ENCODE measurements at places on chromosomes 6 and 20. TPM values are rescaled to one million over a fixed set of nuclear protein-coding genes. Genes with fewer than 3 reads are reported as not detected.

GRCh38 chr6:77620278-77620882, 32.5 kb upstream of the MEI4 start:
- no peak for DNase-seq

GRCh38 chr6:75268988-75269354, 15.6 kb downstream of the TMEM30A start:
- DNase-seq, result no peak

GRCh38 chr20:18853946-18854646, 40.5 kb downstream of the SCP2D1 start:
- DNase-seq, result no peak

The ETV7 gene
- not detected for polyA plus RNA-seq

DNA sequence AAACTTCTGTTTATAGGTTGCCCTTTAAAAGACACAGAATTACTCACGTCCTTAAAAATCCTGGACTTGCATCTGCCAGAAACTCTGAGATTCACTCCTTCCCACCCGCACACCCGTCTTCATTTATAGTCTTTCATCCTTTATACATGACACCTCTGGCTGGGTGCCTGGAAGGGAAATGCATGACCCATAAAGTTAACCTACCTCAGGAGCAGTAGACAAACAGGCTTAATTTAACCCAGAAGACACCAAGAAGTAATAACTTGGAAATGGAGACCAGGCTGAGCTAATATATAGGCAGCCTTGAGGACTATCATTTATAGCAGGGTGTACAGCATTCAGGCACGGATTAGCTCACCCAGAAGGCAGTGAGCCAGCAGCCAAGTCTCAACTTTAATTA, 429.0 kb upstream of the NRSN1 start:
- peak; percentile 51 for DNase-seq

DNA sequence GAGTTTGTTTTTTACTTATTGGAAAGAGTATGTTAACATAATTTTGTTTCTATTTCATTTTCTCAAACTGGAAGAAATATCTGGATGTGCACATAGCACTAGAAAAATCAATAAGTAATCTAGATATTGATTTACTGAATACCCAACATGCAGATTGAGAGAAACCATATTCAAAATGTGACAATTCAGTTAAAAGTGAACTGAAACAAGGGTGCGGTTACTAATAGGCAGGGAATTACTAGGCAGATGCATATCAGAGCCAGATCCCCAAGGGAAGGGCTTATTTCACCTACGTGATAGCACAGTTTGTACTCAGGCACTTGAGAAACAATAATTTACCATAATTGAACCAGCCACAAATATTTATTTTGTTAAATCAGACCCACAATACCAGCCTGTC, 493.1 kb upstream of the FLRT3 start:
- no peak for DNase-seq

The NOTCH4 gene
- 16.7 TPM for polyA plus RNA-seq

The TMEM170B gene
- 4.5 TPM for polyA plus RNA-seq

- DNase-seq, result no peak
Observed at GRCh38 chr6:63672582-63673129, 37.1 kb downstream of the PHF3 start.

GRCh38 chr6:133834472-133835170, 54.3 kb upstream of the TCF21 start:
- no peak for DNase-seq

The SCRT2 gene
- not detected for polyA plus RNA-seq

The KCNB1 gene
- polyA plus RNA-seq, result 8.8 TPM

GRCh38 chr6:161394437-161394836, 120.6 kb upstream of the AGPAT4 start:
- no peak for DNase-seq

GRCh38 chr6:56541030-56541600, 101.6 kb downstream of the DST start:
- peak; percentile 72 for DNase-seq

The AIF1 gene
- polyA plus RNA-seq, result 23.1 TPM

DNA sequence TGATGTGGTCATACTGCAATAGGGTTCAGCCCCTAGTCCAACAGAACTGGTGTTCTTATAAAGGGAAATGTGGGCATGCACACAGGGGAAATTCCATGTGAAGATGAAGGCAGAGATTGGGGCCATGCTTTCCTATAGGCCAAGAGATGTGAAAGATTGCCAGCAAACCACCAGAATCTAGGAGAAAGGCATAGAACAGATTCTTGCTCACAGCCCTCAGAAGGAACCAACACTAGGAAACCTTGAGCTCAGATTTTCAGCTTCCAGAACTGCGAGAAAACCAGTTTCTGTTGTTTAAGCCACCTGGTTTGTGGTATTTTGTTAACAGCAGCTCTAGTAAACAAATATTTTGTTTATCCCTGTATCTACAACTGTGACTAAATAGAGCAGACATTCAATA, 197.6 kb upstream of the CITED2 start:
- no peak for DNase-seq

DNA sequence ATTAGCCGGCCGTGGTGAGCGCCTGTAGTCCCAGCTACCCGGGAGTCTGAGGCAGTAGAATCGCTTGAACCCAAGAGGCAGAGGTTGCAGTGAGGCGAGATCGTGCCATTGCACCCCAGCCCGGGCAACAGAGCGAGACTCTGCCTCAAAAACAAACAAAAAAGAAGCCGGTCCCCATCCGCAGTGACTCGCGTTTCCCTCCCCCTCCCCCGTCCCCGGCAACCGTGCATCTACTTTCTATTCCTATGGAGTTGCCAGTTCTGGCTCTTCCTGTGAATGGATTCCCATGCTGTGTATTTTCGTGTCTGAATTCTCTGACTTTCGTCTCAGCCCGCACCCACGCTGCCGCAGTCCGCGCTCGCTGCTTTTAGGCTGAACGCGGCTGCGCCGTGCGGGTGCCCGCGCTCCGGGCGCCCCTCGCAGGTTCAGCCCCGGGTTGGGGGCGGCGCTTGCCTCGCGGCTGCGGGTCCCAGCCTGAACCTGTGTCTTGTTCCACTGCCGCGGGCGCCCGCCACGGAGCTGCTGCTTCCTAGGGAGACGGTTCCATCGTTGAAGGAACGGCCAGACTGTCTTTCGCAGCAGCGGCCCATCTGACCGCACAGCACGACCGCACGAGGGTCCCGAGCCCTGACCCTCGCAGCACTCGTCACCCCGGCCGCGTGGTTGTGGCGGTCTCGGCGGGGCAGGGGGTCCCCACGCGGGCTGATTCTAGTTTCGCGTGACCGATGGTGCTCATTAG, 1.1 kb upstream of the MRGBP start:
- DNase-seq, result no peak

DNA sequence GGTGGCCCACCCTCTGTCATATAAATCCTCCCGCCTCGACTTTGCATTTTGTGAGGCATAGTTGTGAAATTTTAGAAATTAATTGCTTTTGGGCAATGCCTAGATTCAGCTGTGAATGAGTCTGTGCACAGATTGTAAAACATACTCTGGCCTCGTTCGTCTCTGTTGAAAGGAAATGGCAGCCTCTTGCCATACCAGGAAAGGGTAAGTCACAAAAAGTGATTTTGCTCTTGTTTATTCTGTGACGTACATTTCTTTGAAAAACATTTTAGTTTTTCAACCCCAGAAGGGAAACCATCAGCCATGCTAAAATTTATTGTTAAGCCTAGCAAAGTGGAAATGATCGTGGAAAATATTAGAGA, 15.3 kb upstream of the EXOC2 start:
- no peak for DNase-seq

DNA sequence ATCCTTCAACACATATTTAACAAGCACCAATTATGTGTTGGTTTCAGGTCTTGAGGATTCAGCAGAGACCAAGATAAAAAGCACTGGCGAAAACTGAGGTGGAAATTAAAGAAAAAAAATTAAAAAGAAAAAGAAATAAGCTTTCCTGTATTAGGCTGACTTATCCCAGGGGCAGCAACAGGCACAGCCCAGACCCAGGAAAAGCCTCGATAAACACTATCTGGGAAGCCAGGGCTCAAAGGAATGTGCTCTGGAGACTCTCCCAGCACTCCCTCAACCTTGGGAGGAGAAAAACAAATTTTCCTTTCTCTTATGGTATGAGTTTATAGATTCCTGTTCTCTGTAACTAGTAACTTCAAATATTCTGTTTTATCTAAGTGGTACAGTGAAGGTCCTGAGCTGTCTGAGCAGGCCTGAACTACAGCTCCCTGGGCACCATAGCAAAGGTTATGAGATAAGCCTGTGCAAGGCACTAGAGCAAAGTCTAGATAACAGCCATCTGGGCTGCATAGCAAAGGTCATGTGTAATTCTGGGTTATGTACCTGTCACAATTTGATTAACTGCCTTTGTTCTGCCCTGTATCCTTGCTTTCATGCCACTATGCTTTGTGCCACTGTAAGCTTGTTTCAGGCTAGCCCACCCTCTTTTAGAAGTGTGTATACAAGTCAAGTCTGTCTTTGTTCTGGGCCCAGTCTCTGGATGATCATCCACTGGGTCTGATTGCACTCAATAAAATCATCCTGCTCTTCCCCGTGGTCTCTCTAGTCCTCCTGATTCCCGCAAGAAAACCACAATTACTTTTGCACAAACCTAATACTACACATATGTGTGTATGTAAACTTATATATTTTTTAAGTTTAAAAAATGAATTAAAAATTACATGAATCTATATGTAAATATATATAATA, 54.0 kb downstream of the IL22RA2 start:
- no peak for DNase-seq

DNA sequence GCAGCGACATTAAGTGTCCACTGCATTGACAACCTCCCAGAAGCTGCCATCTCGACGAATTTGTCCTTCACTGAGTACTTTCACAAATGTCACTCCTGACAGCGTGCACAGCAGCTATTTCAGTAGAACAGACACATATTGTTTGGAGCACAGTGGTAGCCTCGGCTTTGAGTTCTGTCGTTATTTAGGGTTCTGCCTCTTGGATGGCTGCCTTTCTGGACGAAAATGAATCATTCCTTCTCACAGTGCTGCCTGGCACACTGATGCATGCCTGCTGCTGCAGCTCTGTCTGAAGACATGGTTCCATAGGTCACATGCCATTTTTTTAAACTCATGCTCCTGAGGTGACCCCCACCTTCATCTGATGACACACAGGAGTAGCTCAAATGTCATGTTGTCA, 477.0 kb downstream of the C6orf118 start:
- DNase-seq, result no peak

DNA sequence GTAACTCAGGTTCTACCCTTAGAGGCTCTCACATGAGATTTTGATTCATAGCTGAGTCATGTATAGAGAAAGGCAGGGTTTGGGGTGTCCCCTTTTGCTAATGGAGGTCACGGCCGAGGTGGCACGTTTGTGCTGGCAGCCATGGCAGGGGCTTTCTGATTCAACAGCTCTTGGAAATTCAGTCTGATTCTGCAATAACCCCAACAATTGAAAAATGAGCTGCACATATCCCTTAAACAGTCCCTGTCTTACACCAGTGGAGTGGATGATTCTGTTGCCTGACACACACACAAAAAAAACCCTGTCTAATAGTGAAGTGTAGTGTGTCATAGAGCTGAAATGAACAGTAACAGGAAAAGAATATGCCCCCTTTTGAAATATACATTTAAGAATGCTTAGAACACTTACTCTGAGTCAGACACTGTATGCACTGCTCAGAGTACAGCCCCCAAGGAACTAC, 40.4 kb upstream of the ARG1 start:
- no peak for DNase-seq

GRCh38 chr20:50690650-50691572, at the start of gene RIPOR3:
Gene RIPOR3, minus strand, starts transcription at chr20:50691542. Its CDS starts 414 bp downstream, at chr20:50691128.
- no peak for DNase-seq

DNA sequence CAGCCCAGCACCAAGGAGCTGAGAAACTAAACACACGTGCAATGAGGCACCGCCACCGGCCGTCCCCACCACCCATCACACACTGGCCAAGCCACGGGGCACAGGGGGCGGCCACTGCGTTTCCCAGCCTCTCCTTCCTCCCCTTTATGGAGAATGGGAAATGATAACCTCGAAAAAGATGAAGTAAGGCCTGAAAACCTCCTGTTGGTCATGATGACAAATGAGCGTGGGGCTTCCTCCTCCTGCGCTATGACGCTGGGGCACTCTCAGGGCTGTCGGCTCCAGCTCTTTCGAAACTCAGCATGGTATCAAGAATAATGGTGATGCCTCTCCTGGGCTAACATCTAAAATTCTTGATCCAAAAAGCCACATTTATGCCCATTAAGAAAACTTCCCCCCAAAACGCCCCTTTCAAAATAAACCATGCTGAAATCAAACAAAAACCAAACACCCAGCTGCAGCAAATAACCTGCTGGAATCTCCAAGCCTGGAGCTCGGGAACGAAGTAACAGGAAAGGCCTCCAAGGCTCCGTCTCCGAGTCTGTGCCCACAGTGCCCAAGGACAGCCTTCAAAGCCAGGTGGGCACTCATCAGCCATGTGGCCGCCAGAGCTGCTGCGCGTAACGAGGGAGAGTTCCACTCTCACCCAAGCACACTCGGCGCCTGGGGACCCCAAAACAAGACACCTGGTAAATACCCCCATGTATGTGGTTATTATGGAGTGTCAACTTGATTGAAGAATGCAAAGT, 50.0 kb downstream of the TAF4 start:
- DNase-seq, result no peak

DNA sequence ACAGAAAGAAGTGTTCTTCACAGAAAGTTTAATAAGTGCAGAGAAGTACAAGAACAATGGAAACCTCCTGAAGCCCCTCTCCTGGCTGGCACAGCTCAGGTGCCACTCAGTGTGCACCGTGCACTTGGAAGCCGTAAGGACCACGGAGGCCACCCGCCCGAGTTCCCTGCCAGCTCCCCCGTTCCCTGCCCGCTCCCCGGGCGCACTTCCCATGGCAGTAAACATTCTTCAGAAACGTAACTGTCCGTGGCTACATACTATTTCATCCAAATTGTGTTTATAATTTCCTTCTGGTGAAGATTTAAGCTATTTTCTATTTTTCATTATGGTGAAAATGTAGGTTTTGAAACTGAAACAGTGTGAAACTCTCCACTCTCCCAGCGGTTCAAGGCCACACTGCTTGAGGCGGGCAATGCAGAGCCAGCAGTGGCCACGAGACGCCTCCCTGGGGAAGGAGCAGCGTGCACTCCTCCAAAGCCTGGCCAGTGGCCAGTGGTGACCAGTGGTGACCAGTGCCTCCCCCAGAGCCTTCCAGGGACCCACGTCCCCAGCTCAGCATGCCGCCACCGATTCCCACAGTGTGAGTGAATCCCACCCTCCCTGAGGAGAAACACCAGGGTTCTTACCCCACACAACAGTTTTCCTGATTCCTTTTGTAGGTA, 46.4 kb downstream of the TAF4 start:
- DNase-seq, result no peak

Measured in muscle of back (tissue), 13 donors.